Naive thymus-derived CD8-positive, alpha-beta T cell (primary cell): ENCODE measurements at places on chromosomes 16 and 17.

DNA sequence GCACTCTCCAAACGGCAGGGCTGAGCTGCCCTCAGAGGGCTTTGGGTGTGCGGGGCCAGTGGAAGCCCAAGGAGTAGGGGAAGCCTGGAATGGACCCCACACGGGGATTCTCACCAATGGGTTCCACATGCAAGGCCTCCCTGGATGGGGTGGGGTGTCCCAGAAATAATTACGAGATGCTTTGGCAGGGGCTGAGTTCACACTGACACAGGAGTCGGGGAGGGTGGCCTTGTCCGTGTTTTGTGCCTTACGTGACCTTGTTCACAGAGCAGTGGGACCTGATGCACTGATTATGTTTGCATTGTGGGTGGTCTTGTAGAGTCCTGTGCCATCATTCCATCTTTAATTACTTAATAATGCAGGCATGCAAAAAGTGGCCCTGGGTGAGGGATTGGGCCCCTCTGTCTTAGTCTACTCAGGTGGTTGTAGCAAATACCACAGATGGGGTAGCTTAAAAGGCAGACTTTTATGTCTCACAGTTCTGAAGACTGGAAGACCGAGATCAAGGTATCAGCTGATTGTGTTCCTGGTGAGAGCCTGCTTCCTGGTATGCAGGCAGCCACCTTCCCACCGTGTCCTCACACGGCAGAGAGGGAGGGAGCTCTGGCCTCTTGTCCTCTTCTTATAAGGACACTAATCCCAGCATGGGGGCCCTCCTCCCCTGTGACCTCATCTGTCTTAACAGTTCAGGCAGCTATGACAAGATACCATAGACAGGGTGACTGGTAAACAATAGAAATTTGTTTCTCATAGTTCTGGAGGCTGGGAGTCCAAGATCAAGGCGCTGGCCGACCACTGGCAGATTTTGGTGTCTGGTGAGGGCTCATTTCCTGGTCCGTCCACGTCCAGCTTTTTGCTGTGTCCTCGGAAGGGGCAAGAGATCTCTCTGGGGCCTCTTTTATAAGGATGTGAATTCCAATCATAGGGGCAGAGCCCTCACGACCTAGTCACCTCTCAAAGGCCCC, 239.4 kb downstream of the IRF8 start:
- H3K27ac ChIP-seq = no peak overlapping the region
- peaks cover 19% of the 10 kb centered on the region for H3K27me3 ChIP-seq
- no peak overlapping the region for H3K4me3 ChIP-seq
- H3K4me1 ChIP-seq = no peaks in the 10 kb centered on the region
- H3K36me3 ChIP-seq = no peaks in the 10 kb centered on the region

GRCh38 chr16:89099905-89100304, 6.3 kb downstream of the ACSF3 start:
- H3K27me3 ChIP-seq = no peaks in the 10 kb centered on the region
- peaks cover 47% of the 10 kb centered on the region for H3K36me3 ChIP-seq
- peak overlapping the region; percentile 66 for H3K27ac ChIP-seq

- H3K4me1 ChIP-seq = peaks cover 43% of the 10 kb centered on the region
- H3K4me3 ChIP-seq = no peak overlapping the region
- H3K27me3 ChIP-seq = no peaks in the 10 kb centered on the region
- no peak for DNase-seq
Observed at GRCh38 chr17:78705071-78705470, 77.0 kb downstream of the CYTH1 start.

- no peak overlapping the region for H3K27ac ChIP-seq
- H3K27me3 ChIP-seq = peaks cover 1% of the 10 kb centered on the region
- no peaks in the 10 kb centered on the region for H3K36me3 ChIP-seq
- no peaks in the 10 kb centered on the region for H3K4me1 ChIP-seq
- no peak overlapping the region for H3K4me3 ChIP-seq
Observed at GRCh38 chr17:12830777-12831247, 41.5 kb downstream of the ARHGAP44 start.

DNA sequence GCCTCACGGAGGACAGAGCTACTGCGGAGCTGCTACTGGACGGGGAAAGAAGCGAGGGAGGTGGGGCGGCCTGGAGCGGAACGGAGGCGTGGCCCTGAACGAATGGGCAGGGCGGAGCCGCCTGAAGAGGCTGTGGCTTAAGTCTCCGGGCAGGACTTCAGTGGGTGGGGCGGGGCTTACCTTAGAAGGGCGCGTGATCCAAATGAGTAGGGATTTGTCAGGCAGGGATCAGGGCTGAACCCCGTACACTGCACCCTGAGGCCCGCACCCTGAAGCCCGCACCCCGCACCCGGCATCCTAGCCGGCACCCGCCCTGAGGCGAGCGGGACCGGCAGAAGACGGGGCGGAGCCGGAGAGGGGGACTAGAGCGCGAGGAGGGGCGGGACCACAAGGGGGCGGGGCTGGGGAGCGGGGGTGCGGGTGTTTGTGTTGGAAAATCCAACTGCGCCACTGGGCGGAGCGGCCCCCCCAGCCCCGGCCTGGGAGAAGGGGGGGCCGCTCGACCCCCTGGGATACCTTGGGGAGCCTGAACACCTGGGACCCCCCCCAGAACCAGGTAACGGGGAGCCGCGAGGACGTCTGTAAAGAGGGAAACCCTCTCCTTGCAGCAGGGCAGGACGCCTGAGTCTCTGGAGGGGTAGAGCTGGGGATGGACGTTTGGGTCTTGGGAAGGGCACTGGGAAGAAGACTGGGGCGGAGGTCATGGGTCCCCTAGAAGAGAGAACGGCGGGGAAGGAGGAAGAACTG, at the start of gene KDM6B:
Gene KDM6B, plus strand, starts transcription at position 423 of the 747 bp plus-strand sequence. CDS start 11,338 bp downstream, outside the sequence.
- no peaks in the 10 kb centered on the region for H3K36me3 ChIP-seq
- peak; percentile 92 for DNase-seq
- no peaks in the 10 kb centered on the region for H3K27me3 ChIP-seq
- H3K4me3 ChIP-seq = peak within 1 kb of the TSS; percentile 96
- H3K4me1 ChIP-seq = peaks cover 35% of the 10 kb centered on the region

DNA sequence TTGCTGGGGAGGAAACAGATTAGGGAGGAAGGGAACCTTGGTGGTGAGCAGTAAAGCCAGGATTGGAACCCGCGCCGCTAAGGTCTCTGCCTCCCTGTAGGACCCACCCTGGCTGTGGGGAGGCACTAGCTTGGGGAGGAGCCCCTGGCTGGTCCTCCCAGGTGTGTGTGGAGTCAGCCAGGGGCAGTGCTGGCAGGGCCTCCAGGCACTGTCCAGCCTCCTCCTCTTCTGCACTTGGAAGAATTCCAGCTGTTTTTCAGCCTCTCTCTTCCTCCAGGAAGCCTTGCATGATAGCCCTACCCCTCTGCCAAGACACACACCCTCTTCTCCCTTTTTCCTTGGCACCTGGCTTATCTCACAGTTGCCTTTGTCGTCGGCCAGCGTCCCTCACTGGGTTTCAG, 34.8 kb downstream of the TMEM235 start:
- peak overlapping the region; percentile 70 for H3K27ac ChIP-seq
- no peak overlapping the region for H3K4me3 ChIP-seq
- no peak for DNase-seq
- H3K4me1 ChIP-seq = peaks cover 40% of the 10 kb centered on the region
- H3K36me3 ChIP-seq = no peaks in the 10 kb centered on the region

DNA sequence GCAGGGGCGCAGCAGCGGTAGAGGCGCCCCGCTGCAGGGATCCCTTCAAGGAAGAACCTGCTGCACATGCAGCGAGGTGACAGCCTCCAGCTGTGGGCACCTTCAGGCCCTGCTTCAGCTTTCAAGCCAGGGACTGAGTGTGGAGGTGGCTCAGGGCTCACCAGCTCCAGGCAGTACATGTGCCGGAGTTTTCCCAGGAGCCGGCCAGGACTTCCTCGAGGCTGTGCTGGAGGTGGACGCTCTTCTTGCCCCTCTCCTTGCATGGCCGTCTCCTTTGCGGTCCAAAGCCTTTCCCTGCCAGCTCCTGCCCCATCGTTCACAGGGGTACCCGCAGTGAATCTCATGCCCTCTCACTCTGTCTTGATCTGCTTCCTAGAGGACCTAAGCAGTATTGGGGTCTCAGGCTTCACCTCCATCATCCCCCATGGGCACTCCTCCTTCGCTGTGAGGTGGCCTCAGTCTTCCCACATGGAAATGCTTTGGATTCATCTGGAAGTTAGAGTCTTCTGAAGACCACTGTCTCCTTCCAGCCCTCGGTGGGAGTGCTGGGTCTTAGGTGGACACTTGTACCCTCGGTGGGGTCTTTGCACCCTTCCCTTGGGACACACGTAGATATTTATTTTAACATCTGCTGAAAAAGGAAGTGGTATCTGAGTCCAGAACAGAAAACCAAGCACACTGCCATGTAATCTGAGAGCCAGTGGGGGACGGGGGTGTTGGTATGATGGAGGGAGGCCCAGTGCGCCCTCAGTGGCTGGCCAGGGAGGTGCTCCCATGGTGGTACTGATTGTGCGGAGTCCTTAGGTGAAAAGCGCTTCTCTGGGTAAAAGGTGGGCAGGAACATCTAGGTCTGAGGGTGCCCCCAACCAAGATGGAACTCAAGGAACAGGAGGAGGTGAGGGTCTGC, 7.0 kb downstream of the XYLT2 start:
- H3K27me3 ChIP-seq = no peaks in the 10 kb centered on the region
- DNase-seq = no peak
- H3K4me3 ChIP-seq = no peak overlapping the region
- H3K4me1 ChIP-seq = peaks cover 8% of the 10 kb centered on the region
- H3K27ac ChIP-seq = peak overlapping the region; percentile 75
